ENCODE measurements at places on chromosomes 5 and 9.
A peak's percentile ranks its signal among the peaks of the same experiment; 100 is the strongest.

GRCh38 chr5:176727983-176728675 lies 80.8 kb downstream of the TSPAN17 start:
- no peak for DNase-seq

DNA sequence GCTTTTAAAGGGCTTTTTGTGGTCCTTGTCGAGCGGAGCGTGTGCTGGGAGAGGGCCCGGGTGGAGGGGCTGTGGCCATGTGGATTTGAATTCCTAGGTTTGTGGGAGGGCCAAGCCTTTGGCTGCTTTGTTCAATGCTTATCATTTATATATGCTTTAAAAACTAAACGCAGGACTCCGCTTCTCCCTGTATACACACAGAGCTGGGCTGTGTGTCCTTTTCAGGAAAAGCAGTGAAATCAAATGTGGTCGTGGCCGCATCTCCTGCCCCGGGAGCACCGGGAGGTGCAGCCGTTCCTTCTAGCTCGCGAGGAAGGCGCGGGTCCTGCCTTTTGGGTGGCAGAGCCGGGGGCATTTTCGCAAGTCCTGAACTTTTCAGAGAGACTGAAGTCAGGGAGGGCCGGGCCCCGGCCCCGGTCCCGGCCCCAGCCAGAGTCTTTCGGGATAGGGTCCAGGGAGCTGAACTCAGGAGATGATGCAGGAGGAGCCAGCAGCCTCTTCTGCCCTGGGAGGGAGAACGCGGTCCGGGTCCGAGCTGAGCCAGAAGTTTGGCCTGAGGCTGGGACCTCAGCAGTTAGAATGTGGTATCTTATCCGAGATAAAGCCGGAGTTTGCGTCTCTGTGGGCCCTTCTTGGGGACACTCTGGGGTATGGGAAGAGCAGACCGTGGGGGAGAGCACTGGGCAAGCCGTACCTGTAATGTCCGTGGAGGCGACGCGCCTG lies 158.8 kb downstream of the C9orf152 start:
- DNase-seq: peak; percentile 63

DNA sequence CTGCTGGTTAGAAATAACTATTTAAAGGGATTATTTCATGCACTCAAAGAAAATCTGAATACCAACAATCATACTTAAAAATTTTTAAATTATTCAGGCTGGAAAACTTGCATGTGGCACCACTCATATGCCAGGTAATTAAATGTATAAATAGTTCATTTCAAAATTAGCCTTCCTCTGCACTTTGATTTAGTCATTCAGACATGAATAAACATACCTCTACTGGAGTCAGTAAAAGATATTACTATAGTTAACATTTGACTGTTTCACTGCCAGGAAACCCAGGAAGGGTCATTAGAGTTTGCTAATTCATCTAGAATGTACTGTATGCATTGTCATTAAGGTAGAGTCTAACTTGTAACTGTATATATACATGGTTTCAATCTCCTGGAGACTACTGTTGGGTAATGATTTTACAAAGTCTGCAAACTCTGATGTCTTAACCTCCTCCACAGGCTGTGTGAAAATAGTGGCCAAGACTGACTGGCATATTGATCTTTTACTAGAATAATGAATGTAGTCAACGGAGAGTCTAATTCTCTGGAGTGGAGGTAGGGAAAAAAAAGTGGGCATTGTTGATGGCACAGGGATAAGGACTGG lies 43.7 kb downstream of the TEX10 start:
- DNase-seq: no peak

- DNase-seq: no peak
Observed at GRCh38 chr9:34426347-34427074, 31.9 kb downstream of the FAM219A start.

- peak; percentile 57 for DNase-seq
Observed at GRCh38 chr5:93603793-93604643, 21.0 kb downstream of the NR2F1 start.

DNA sequence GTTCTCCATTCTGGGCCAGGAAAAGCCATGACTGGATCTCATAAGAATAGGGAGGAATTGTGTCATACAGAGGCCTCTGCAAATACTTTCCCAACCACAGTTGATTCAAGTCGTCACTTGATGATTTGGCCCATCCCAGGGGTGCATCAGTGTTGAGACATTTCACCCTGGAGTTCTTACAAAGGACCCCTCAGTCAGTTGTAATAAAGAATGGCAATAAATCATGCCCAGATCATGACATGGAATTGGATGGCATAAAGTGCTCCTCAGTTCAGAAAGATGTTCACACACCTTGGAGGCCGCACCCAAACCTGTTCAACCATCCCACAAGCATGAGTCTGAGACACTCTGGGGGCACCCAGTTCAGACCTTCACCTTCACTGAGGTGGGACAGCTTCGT lies 168.1 kb downstream of the NR3C1 start:
- no peak for DNase-seq

GRCh38 chr5:154866841-154867240 lies 8.4 kb downstream of the CNOT8 start:
- no peak for DNase-seq

- DNase-seq: no peak
Observed at GRCh38 chr5:68194386-68194785, 21.2 kb upstream of the PIK3R1 start.

DNA sequence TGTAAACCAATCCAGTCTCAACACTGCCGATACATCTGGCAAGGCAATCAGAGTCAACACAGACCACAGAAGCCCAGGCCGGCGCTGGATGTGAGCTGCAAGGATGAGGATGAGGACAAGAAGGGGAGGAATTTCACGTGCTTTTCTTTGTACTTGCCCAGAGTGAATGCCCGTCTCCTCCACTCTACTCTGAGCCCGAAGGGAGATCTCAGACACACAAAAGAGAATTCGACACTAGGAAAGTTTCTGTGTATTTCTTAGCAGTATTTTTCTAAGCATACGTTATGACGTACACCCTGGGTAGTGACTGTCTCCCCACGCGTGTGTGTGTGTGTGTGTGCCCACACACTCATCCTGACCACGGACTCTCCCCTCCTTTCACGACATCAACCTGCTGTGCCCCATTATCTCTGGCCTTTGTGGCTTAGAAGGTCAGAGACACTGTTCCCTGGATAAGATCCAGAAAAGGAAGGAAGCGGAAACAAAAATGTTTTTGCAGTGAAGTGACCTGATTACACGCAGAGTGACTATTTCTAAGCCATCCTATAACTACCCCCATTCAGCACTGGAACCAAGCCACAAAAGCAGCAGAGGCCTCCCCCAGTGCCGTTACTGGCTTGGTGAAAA lies 227.3 kb upstream of the DAPK1 start:
- peak; percentile 81 for DNase-seq

DNA sequence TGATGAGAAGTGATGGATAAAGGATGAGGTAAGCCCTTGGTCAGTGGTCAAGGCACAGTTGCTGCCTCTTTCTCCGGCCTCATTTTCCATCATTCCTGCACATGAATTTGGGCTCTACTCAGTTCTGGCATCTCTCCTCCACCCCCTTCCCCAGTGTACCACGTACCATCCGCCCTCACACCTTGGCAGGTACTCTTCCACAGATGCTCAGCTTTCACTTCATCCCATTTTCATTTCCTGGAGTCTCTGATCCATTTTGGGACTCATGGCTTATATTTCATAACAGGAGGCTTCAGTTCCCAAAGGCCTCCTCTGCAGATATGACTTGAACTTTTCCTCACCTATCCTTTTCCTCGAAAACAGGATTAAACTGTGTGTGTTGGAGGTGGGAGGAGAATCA lies 326.7 kb downstream of the ASTN2 start:
- no peak for DNase-seq
